ENCODE measurements at places on chromosomes 1 and 21.

DNA sequence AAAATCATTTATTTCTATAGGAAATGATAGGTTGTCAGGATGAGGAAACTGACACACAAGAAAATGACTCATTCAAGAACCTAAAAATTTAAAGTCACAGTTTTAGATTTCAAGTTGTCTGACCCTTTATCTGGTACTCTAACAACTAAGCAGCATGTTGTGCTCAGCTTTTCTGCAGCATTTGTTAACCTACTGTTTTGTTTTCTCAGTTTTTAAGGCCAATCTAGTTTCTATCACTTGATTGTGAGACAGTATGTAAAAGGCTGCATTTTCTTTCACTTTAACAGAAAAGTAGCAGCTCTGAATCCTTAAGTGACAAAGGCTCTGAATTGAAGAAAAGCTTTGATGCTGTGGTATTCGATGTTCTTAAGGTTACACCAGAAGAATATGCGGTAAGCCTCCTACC, 59.1 kb downstream of the RALGPS2 start:
- DNase-seq: no peak

- DNase-seq: no peak
Observed at GRCh38 chr1:161335796-161336195, 21.6 kb downstream of the SDHC start.

- DNase-seq: no peak
Observed at GRCh38 chr1:199616947-199617346, 410.6 kb upstream of the NR5A2 start.

GRCh38 chr1:19066874-19067181, 110.4 kb upstream of the IFFO2 start:
- no peak for DNase-seq

- no peak for DNase-seq
Observed at GRCh38 chr1:231376101-231376500, 38.0 kb downstream of the SPRTN start.

GRCh38 chr1:53196017-53196484, 573 bp upstream of the CPT2 start:
- DNase-seq: no peak
